ENCODE measurements at places on chromosomes 3 and 15. TPM values are rescaled to one million over a fixed set of nuclear protein-coding genes. Genes with fewer than 3 reads are reported as not detected.

GRCh38 chr15:62109982-62110851 lies 43.4 kb downstream of the C2CD4A start:
- DNase-seq, result no peak

- DNase-seq, result no peak
These were observed 50.6 kb upstream of the SLC6A1 start for GRCh38 chr3:10941972-10942371.

DNA sequence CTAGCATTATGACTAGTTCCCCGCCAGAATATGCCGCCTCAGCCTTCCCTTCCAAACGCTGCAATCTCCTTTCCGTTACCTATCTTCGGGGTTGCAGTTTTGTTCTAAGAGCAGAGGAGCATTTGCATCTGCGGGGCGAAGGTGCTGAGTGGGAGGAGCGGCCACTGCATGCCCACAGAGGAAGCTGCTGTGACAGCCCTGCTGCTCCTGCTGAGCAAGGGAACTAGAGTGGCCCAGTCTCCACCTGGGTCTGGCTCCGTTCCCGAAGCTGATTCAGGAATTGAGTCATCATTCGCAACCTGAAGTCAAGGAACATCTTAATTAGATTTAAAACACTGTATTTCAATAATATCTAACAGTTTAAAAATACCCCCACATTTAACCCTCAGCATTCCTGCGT lies 98.2 kb upstream of the TJP1 start:
- no peak for DNase-seq

DNA sequence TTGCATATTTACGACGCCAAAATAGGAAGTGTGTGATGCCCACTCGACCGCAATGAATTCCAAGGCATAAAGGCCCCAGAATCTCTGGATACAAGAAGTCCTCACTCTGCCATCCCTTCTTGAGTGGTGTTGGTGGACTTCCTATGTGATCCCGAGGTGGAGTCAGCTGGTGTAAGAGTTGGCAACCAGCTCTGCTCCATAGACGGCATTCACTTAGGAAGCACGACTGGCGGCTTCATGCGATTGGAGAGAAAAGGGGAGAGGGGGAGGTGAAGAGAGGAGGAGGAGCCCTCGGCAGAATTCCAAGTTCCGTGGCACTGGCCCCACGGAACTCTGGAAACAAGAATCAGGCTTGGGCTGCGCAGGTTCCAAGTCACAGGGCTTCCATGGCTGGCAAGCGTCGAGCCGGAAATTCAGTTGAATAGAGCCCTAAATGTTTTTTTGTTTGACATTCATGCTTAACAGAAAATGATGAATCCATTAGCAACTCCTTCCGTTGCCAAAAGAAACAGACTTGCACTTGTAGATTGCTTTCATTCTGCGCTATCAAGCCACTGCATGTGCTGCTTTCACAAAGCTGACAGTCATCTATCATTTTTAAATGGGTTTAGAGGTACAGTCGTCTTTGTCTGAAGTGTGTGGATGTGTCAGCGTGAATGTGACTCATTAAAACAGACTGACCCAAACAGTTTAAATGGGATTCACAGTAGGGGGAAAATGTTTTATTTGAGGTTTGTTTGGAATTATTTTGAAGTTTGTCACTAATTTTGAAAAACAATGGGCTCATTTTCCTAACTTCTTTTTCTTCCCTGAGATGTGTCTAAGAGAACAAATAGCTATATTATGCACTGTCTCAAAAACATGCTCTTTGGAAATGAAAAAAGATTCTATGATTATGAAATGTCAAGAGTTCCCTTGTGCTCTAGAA lies 428.3 kb upstream of the ATP11B start:
- DNase-seq, result no peak

DNA sequence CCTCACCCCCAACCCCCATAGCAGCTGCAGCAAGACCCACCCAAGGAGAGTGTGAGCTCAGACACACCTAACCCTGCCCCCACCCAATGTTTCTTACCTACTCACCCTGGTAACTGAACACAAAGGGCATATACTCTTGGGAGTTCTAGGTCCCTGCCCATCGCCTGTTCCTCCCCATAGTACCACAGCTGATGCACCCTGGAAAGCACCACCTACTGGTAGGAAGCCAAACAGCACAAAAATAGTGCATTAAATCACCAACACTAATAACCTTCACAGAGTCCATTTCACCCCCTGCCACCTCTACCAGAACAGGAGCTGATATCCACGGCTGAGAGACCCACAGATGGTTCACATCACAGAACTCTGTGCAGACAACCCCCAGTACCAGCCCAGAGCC lies 245.2 kb downstream of the EFHB start:
- no peak for DNase-seq

DNA sequence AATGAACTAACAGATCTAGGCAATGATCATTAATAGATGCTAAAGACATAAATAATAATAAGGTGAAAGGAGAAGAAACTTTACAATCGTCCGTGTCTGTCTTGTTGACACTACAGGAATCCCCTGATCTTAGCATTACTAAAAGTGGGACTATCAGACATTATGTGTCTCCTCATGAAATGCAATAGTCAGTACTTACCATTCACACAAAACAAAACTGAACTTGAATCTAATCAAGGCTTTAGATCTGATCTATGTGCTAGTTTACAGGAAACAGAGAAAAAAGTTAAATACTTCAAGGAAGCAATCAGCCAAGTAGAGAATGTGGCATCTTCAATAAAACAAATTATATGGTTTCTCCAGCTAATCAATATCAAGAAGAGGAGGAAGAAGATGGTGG lies 73.7 kb downstream of the PIK3CB start:
- DNase-seq, result no peak

DNA sequence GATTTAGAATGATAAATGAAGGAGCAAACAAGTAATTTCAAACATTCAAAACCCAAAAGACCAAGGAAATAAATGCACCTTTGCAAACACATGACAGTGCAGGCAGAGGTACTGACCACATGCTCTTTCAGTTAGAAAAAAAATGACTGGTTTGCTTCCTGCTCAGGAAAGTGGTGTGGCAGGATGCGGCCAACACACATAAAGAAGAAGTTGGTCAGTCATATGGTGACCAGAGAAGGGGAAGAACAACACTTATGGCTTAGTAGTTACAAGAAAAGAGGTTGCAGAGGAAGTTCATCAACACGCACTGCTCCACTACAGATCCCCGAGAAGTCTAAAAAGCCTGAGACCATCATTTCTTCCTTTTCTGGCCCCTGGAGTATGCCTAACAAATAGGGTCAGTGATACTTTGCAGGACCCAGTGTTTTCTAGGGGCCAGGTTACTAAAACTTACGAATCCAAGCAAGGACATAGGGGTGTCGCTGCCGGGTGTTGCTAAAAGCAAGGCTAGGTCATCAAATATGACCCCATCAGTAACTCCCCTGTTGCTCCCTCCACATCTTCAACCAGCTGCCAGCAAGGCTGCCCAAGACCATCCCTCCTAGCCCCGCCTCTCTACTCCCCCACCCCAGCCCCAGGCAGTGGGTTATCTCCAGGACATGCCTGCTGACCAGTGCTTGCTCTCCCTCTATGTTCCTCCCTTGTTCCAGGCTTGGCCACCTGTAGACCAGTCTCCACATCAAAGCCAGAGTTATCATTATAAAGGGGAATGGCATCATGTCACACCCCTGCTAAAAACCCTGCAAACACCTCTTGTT lies 11.2 kb downstream of the ATP8B4 start:
- no peak for DNase-seq

GRCh38 chr15:91254766-91255165 lies 154.7 kb downstream of the SV2B start:
- no peak for DNase-seq

- DNase-seq, result no peak
These were observed 25.8 kb downstream of the OXNAD1 start for GRCh38 chr3:16290827-16291196.

DNA sequence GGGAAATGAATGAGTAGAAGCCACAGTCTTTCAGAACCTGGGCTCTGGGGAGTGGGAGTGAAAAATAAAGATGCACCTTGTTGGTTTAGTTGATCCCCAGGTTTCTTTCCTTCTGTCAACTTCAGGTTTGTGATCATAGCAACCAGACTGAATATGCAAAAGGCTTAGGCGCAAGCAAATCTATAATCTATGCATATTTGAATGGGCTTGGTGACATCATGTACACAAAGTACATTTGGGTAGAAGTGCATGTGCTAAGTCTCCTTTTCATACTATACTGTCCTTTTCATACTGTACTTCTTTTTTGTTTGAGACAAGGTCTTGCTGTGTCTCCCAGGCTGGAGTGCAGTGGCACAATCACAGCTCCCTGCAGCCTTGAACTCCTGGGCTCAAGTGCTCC lies 132.4 kb upstream of the C2CD4B start:
- DNase-seq, result no peak

DNA sequence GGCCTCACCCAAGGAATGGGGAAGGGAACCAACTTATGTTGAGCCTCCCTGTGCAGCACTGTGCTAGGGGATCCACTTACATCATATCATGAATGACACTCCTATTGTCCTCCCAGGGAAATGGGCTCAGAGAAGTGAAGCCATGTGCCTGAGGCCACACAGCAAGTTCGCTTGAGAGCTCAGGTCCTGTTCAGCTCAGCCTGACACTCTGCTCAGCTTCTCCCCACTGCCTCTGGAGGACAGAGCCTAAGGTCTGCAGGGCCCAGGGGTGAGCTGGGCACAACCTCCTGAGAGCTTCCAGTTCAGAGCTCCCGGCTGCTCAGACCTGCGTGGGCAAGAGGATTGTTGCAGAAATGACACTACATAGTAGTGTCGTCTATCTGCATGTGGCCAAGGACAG lies 76.0 kb upstream of the SEC13 start:
- DNase-seq, result no peak

DNA sequence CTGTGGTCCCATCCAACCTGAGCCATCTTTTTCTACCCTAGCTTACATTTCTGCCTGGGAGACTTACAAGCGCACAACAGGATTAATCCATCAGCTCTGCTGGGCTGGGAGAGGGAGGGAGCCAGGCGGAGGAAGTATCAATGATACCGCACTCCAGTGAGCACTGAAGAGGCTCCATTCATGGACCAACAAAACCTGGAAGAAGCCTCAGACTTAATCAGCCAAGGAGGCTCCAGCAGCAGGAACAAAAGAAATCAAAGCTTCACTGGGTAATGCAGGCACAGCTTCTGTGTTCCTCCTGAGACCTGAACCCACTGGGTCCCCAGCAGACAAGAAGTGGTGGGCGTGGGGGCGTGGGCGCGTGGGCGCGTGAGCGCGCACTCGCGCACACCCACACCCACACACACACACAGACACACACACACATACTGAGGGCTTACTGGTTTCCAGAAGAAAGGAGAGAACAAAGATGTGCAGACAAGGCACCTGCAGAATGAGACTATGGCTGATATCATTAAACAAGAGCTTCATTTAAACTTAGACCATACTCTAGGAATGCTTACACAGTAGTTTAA lies 87.0 kb upstream of the BOC start:
- DNase-seq, result no peak

DNA sequence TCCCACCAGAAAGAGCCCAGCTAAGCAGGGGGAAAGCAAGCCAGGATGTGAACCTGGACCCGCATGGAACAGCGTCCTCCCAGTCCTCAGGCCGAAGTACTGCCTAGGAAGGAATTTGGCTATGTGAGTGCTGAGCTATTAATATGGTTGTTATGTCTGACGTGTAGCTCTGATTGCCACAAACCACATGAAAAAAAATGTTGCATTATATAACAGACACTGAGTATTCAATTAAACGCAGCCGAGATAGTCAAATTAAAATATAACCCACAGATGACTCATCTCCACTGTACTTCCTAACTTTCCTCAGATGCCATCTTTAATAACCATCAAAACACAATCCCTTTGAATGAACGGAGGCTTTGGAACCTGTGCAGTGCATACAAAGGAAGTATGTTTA lies 111.1 kb downstream of the GABRB3 start:
- no peak for DNase-seq

GRCh38 chr3:186986406-186986805 lies 56.1 kb downstream of the ST6GAL1 start:
- no peak for DNase-seq

The ZNF80 gene
- 0.15 TPM for polyA plus RNA-seq

The GOLGA6D gene
- 0.57 TPM for polyA plus RNA-seq

The PARP15 gene
- polyA plus RNA-seq, result 0.45 TPM

The ALS2CL gene
- polyA plus RNA-seq, result 12.4 TPM

The SNAPC5 gene
- 39.4 TPM for polyA plus RNA-seq

The AADACL2 gene
- not detected for polyA plus RNA-seq

All from left kidney (tissue), 8 donors.